ENCODE measurements at places on chromosomes 13 and 19. TPM values are rescaled to one million over a fixed set of nuclear protein-coding genes. Genes with fewer than 3 reads are reported as not detected.

DNA sequence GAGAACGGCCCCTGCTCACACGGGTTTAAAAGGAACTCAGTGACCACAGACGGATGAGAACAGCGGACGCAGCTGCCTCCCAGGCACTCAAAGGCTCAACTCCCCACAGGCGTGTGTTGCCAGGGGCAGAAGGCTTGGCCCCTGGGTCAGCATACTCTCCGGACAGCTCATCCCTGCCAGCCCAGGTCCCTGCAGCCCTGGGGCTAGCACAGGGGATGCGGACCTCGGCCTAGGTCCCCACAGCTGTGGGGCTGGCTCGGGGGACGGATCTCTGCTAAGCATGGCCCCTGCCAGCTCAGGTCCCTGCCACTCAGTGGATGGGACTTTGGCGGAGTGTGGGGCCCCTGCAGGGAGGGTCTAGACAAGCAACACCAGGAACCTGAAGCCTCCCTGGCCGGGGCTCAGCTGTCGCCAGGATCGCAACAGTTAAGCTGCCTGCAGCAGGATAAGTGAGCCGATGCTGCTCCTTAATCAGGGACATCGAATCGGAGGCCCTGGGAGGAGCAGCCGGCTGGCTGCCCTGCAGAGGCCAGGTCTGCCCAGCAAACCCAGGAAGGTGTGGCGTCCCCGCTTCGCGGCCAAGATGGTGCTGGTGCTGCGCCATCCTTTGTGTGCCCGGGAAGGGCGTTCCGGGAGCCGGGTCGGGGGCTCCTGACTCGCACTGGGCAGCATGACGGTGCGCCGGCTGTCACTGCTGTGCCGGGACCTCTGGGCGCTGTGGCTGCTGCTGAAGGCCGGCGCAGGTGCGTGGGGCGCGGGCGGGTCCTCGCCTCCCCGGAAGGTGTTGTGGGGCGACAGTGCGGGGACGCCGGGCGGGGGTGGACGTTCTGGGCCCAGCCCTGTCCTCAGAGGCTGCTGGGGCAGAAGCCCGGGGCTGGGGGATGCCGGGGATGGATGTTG, 32.5 kb downstream of the MCF2L start:
- DNase-seq, result peak; percentile 83

DNA sequence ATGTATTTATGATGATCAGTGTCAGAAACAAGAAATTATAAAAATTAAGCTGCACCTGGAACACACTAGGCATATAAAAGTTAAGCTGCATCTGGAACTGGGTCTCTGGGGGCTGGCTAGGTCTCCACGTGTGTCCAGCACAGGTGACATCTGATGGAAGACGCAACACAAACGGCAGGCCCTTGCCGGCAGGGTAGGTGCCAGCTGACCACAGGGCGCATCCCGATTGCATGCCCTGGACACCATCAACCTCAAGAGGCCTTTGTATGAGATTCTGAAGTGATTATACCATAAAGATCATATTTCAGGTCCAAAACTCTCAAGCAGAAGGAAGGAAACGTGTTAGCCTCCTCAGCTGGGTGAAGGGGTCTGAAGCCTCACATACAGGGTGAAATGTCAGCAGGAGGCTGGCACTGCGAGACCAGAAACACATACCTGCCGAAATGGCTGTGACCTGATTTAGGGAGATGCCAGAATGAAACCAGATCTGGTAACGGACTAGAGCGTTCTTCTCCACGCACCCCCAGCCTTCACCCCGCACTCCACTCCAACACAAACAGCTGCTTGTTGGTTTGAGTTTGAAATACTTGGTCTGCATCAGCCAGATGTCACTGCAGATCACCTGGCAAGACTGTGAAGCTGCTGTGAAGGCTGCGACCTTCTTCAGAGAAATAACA, 37.3 kb downstream of the COL4A1 start:
- DNase-seq, result no peak

GRCh38 chr19:29712744-29713516, 2.1 kb downstream of the C19orf12 start:
- DNase-seq, result no peak

DNA sequence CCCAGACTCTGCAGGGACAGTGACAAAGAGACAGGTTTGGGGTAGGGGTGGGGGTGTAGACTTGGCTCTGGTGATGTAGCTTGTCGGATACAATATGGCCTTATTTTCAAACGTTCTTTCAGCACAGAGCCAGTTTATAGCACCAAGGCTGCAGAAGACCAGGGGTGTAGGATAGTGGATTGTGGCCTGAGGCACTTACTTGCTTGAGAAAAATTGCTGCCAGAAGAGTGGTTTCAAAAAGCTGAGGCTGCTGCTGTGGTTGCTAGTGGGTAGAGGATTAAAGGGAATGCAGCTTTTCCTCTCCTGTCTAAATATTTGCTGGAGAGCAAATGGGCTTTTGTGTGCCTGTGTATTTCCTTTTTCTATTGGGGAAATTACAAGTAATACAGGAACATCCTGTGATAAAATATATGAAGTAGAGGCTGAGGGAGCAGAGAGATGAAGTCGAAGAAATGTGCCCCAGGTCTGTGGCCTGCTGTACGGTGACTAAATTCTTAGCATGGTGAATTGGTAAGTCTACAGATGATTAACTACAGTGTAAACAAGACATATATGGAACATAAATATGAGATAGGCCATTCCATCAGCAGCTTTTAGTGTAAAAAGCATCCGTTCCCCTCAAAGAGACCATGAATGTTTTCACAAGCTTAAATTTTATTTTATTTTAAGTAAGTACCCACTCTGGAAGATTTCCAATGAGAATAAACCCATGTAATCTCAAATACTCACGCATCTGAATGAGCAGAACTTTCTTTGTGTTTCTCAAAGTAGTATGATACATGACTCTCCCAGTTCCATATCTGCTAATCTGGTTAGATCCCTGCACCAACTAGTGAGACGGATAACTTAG, 112.9 kb downstream of the LRCH1 start:
- no peak for DNase-seq

DNA sequence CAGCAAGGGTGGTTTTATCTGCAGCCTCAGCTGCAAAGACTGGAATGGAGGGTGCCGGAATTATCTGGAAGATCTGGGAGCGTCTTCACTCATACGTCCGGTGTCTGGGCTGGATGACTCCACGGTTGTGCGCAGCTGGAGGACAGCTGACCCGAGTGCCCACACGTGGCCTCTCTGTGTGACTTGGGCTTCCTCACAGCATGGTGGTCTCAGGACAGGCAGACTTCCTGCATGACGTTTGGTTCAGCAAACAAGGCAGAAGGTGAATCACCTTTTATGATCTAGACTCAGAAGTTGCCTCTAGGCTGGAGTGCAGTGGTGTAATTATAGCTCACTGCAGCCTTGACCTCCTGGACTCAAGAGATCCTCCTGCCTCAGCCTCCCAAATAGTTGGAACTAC, 33.2 kb downstream of the CACNG6 start:
- DNase-seq, result no peak

DNA sequence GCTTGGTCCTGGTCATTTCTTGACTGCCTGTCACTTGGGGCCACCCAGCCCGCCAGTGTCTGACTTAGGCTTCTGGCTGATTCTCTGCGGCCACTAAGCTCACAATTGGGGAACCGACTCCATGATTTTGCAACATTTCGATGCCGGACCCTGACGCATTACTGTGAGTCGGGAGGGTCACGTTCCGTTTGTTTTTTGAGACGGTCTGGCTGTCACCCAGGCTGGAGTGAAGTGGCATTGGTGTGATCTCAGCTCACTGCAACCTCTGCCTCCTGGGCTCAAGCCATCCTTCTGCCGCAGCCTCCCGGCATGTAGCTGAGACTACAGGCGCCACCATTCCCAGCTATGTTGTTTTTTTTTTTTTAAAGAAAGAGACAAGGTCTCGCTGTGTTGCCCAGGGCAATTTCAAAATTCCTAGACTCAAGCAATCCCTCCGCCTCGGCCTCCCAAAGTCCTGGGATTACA, 3.2 kb upstream of the ADAT3 start:
- no peak for DNase-seq

GRCh38 chr19:4229179-4229931, at the start of gene EBI3:
Gene EBI3, plus strand, starts transcription at chr19:4229523. Its CDS starts 28 bp downstream, at chr19:4229551.
- peak; percentile 48 for DNase-seq

- DNase-seq, result no peak
Observed at GRCh38 chr13:111912991-111913760, 153.8 kb upstream of the SOX1 start.

DNA sequence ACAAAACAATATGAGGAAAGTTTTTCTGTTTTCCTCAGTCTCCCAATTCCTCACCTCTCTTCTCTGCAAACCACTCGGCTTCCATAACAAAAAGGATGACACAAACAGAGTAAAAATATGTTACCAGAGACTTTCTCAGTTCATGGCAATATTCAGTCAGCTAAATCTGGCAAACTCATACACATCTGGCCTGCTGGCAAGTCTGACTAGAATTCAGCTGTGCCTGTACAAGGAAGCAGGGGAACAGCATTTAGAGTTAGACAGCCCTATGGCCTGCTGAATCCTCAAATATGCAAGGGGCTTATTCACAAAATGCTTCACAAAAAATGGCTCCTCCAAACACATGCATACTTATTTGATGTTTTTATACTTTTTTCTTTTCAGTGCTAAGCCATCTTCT, 227.8 kb downstream of the ENOX1 start:
- DNase-seq, result no peak

DNA sequence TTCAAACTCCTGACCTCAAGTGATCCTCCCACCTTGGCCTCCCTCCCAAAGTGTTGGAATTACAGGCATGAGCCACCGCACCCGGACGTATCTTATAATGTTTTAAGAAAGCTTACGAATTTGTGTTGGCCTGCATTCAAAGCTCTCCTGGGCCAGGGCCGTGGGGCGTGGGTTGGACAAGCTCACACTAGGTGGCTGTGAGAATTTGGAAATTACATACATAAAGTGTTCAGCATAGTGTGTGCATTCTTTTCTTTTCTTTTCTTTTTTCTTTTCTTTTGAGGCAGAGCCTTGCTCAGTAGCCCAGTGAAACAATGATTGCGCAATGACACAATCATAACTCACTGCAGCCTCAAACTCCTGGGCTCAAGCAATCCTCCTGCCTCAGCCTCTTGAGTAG, 2.6 kb downstream of the ZSWIM4 start:
- no peak for DNase-seq

GRCh38 chr19:58033741-58034476, at the start of gene ZSCAN1:
Gene ZSCAN1, plus strand, starts transcription at chr19:58034025. Its CDS starts 3,812 bp downstream, at chr19:58037837.
- peak; percentile 99 for DNase-seq

DNA sequence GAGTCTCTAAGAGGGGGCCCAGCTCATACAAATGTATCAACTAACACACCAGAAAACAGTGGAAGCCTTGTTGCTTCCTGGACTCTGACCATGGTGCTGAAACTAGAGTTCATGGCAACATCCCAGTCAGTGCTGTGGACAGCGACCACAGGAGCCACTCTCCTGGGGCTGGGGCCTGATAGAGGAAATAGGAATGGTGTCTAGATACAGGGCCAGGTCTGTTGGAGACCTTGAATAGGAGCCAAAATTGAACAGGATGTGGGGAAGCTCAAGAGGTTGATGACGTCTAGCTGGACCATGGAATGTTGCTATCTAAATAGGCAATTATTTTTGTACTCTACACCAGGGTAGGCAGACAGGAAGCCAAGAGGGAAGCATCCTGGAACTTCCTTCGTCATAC, 21.7 kb downstream of the LILRB4 start:
- no peak for DNase-seq

DNA sequence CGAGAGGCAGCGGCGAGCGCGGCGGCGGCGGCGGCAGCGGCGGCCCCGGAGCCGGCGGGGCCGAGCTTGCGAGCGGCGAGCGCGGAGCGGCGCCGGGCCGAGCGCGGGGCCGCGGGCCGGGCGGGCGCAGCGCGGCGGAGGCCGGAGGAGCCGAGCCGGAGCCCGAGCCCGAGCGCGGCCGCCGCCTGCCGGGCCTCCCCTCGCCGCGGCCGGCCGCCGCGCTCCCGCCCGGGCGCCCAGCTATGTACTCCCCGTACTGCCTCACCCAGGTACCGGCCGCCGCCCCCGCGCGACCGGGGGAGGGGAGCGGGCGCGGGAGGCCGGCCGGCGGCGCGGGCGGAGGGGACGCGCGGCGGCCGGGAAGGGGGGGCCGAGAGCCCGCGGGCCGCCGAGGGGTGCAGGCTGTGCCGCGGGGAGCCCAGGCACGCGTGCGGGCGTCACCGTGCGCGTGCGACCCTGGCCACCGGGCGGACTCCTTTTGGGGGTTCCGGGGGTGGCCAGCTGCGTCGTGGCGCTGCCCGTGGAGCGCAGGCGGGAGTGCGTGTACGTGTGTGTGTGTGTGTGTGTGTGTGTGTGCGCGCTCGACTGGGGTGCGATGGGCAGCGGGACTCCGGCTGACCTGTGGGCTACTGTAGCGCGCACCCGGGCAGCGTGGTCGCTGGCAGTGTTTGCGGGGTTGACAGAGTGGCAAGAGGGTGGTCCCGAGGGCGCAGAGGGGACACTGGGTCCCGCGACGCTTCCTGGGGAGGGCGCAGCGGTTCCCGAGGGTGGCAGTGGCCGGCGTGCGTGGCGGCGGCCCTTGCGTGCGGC, 526 bp downstream of the NFIX start:
- DNase-seq, result no peak

DNA sequence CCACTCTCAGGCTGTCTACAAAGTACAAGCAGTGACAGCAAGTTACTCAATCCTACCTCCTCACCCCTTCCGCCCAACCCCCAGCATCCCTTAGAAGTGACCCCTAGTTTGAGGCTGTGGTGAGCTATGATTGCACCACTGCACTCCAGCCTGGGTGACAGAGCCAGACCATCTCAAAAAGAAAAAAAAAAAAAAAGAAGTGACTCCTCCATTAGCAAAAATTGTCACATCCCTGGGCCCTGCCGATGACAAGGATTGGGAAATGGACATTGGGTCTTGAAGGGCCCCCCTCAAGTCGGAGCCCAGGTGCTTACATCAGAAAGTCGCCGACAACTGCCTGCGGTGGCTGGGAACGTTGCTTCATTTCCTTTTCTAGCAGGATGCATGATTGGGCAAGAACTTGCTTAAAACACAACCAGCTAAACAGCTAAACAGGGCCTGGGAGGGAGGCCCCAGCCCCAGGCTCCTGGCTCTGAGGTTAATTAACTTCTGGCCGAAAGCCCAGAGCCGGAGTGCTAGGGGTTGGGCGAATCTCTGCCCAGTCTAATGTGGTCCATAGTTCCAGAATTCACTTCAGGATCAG, 15.3 kb downstream of the RAB3D start:
- DNase-seq, result no peak

DNA sequence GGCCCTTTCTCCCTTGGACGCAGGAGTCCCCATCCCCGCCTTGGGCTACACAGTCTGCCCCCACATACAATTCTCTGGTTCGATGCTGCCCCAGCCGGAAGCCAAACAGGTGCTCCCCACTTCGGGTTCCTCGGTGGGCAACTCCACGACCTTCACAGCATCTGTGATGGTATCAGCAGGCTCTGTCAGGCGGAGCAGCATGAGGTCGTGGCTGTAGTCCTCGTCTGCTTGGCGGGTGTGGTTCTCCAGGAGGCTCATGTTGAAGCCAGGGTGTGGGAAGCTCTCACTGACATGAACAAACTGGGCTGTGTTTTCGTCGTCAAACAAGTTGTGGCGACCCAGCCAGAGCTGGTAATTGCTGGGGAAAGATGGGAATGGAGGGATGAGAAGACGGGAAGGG, 3.5 kb downstream of the KLK1 start:
- DNase-seq, result no peak

- no peak for DNase-seq
Observed at GRCh38 chr13:82259284-82259683, 1623.0 kb downstream of the SLITRK1 start.

The P2RY11 gene
- total RNA-seq, result 21.6 TPM

The GRIN2D gene
- 21.7 TPM for total RNA-seq

The ZNF575 gene
- total RNA-seq, result 2.0 TPM

The ZNF793 gene
- total RNA-seq, result 19.4 TPM

The ZNF534 gene
- total RNA-seq, result not detected

The CA11 gene
- 7.8 TPM for total RNA-seq

The STRN4 gene
- 117 TPM for total RNA-seq

The ZFR2 gene
- 8.9 TPM for total RNA-seq

The CYP2B6 gene
- total RNA-seq, result not detected
